SJCRH30 (cell line): ENCODE measurements at places on chromosomes 3 and 15. TPM values are rescaled to one million over a fixed set of nuclear protein-coding genes. Genes with fewer than 3 reads are reported as not detected.

The PRR20G gene
- not detected in 2 replicates for total RNA-seq

- DNase-seq: no peak
These were observed 3.9 kb downstream of the TMED3 start for GRCh38 chr15:79314811-79315210.

DNA sequence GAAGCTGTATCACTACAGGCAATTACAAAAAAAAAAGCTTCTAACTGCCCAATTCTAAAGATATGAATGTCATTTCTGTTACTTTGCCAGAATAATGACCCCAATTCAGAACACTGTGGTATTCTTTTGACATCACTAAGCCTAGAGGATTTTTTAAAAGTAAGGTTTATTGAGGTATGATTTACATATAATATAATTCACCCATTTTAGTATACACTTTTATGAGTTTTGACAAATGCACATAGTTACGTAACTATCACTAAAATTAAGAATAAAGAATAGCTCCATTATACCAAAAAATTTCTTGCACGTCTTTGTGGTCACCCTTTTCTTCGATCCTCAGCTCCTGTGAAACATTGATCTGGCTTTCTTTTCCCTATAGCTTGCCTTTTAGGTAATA lies 74.0 kb upstream of the PLSCR5 start:
- DNase-seq: no peak

GRCh38 chr15:36951731-36952247 lies 148.6 kb downstream of the MEIS2 start:
- DNase-seq: no peak

DNA sequence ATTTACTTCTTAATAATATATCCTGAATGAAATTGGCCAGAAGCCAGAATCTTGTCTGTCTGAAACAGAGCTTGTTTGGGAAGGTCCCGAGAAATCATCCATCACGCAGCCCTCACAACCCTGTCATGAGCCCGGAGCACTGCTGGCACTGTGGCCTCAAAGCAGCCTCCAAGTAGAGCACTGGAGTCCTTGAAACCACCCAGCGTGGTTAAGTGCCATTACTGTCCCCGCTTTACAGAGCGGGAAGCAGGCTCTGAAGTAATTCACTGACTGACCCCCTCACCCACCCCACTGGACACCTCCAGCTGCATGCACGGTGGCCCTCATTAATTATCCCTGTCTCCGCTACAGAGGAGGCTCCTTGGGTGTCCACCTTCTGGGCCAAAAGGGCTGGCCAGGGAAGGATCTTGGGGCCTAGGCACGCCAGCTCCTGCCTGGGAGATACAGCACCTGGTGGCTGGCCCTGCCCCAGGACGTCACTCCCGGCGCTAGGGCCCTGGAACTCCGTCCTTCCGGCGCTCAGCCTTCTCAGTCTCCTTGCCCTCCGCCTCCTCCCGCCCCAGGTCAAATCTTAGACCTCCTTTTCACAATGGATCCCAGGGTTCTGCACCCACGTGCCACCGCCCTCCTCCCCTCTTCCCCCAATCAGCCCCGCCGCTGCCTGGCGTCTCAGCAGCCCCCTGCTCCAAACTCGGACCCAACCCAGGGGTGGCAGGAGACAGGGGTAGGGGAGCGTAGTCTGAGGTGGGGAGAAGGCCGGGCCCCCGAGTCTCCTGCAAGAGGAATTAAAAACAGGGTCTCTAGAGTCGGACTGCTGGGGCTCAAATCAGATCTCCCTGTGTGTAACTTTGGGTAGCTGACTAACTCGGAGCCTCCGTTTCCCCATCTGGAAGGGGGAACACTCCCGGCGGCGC lies 1.1 kb downstream of the TKT start:
- DNase-seq: peak; percentile 71

GRCh38 chr3:177478170-177478867 lies 281.0 kb upstream of the TBL1XR1 start:
- peak; percentile 75 for DNase-seq

DNA sequence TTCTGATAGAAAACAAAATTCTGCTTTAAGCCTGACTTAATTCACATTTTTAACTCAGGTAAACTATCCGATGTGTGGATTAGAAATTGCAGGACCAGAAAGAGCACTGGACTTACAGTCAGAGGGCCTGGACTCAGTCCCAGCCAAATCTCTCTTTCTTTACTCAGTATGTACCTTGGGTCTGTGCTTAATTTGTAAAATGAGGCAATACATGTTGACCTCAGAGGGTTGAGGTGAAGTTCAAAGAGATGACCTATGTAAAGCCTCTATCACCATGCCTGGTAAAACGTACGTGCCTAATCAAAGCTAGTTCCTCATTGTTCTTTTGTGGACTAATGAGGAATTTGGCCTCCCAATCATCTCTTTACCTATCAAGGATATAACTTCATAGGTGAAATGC lies 1.9 kb upstream of the BCL2A1 start:
- no peak for DNase-seq
